ENCODE measurements at places on chromosomes 4 and X. TPM values are rescaled to one million over a fixed set of nuclear protein-coding genes. Genes with fewer than 3 reads are reported as not detected.

Gene GUCY1A1
- total RNA-seq = 0.14 TPM

Gene SYN1
- total RNA-seq = 1.1 TPM

Gene PABPC1L2B
- total RNA-seq = not detected

Gene TRIML2
- 3.3 TPM for total RNA-seq

Gene NCAPG
- total RNA-seq = 2.2 TPM

Gene EGFL6
- 7.7 TPM for total RNA-seq

Gene CXCL11
- total RNA-seq = 0.14 TPM

Gene MAGEA2B
- not detected for total RNA-seq

Gene GRK4
- total RNA-seq = 4.6 TPM

Gene KIF4A
- total RNA-seq = 24.6 TPM

Gene CAPN6
- not detected for total RNA-seq

Gene KDR
- total RNA-seq = 5.7 TPM

Gene SERTM2
- total RNA-seq = 0.57 TPM

Gene FBXO8
- total RNA-seq = 31.4 TPM

Gene ZNF157
- total RNA-seq = under 0.01 TPM

Gene L1CAM
- total RNA-seq = 18.2 TPM

Gene RHOH
- 0.44 TPM for total RNA-seq

Gene C4orf50
- not detected for total RNA-seq

Gene MAGEE2
- total RNA-seq = not detected

Gene TLR3
- total RNA-seq = 1.7 TPM

Gene CT45A10
- not detected for total RNA-seq

Gene SMIM10L2A
- not detected for total RNA-seq

Gene TKTL1
- not detected for total RNA-seq

Gene ADH1A
- not detected for total RNA-seq
